ENCODE measurements at places on chromosomes 6 and 20. TPM values are rescaled to one million over a fixed set of nuclear protein-coding genes. Genes with fewer than 3 reads are reported as not detected.

DNA sequence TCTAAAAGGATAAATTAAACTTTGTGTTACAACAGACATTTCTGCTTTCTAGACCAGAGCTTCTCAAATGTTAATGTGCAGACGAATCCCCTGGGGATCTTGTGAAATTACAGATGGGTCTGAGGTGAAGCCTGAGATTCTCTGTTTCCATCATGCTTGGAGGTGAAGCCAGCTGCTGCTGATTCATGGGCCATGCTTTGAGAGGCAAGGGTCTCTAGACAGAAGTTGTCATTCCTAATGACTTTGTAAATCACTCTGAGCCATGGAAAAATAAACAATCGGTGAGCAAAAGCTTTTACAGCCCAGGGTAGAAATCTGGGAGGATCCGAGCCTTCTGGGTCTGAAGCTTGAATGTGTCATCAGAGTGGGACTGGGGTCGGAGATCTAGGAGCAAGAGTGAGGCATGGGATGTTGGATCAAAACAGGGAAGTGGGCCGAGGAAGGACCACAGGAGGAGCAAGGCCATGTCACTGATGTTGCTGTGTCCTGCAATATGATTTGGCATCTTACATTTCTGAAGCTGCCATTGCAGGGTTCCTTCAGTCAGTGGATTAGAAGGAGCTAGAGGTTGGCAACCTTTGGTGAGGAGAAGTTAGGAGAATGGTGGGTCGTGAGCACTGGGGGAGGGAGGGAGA, 77.3 kb downstream of the TRMT11 start:
- DNase-seq, result peak; percentile 18

DNA sequence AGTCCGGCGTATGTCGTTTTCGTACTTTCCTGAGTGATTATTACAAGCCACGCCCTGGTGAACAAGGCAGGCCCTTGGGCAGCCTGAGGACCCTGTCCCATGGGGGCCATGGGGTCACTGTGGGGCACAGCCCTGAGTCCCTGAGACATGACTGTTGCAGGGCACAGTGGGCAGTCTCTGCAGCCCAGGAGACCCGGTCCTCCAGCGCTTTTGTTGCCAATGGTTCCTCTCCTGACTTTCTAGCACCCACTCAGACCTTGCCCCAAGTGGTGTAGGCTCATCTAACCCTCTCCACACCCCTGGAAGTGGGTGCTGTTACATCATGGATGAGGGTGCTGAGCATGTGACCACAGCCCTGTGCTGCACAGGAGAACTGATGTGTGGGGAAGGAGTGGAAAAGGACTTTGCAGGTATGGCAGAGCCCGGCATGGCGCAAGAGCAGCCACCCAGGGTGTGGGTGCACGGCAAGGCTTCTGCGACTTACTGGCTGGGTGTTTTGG, 319.5 kb downstream of the TAF4 start:
- no peak for DNase-seq

DNA sequence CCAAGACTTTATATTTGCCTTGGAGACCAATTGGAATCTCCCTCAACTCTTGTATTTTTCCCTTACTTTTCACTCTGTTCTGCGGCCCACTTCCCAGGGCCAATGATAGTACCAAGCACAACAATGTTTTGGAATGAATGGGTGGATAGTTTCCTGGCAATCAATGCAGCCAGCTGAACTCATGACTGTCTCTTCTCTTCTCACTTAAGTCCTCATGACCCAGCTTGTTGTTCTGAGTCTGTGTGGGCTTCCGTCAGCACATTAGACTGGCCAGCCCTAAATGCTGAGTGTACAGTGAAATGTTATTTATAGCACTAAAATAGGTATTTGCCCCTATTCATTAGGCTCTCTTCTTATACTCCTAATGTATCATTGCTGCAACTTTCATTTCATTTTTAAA, 5.6 kb upstream of the MBOAT1 start:
- no peak for DNase-seq

CAGE1 gene
- not detected for total RNA-seq

HLA-DRA gene
- total RNA-seq, result not detected

DNA sequence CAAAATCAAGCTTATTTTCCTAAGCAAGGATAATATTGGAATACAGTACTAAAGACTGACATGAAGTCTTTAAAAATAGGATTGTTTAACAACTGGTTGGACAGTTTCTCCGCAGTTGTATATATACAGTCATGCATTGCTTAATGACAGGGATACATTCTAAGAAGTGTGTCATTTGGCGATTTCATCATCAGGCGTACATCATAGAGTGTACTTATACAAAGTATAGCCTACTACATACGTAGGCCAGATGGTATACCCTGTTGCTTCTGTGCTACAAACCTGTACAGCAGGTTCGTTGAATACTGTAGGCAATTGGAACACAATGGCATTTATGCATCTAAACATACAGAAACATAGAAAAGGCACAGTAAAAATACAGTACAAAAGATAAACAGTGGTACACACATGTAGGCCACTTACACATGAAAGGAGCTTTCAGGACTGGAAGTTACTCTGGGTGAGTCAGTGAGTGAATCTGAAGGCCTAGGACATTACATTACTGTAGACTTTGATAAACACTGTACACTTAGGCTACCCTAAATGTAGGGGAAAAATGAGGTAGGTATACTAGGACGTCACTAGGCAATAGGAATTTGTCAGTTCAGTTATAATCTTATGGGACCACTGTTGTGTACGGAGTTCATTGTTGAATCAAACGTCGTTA, 20.1 kb downstream of the HECA start:
- DNase-seq, result no peak

DNA sequence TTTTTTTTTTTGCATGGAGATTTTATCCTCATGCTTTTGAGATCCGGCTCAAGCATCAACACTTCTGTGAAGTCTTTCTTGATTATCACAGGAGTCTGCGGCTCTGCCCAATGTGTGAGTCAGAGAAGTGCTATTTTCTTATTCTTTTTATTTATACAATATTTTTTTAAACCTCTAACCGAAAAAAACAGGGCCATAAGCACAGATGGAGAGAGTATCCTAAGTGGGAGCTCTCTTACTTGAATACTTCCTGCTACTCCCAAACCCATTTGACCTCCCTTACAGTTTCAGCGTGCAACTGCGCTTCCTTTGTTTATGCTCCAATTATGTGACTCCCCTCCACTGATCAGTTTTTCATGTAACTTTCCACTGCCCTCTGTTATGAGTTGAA, 8.7 kb upstream of the ATXN1 start:
- peak; percentile 63 for DNase-seq

GRCh38 chr6:90703336-90703735, 116.5 kb upstream of the MAP3K7 start:
- DNase-seq, result no peak

DNA sequence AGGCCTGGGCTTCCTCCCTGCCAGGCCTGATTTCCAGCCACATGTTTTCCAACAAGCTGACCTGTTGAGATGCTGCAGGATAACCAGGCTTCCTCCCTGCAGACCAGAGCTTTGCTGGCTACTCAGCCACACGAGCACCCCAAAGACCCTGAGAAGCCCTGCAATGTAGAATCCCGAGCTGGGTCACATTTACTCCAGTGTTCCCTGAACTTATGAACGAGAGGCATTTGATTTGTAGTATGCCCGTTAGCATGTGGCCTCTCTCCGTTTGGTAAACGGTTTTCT, 4.0 kb downstream of the SIRPA start:
- DNase-seq, result no peak

PCK1 gene
- not detected for total RNA-seq

- DNase-seq, result peak; percentile 10
Measured at GRCh38 chr20:38498909-38499308, 26.3 kb downstream of the RALGAPB start.

CLPSL1 gene
- total RNA-seq, result not detected

DNA sequence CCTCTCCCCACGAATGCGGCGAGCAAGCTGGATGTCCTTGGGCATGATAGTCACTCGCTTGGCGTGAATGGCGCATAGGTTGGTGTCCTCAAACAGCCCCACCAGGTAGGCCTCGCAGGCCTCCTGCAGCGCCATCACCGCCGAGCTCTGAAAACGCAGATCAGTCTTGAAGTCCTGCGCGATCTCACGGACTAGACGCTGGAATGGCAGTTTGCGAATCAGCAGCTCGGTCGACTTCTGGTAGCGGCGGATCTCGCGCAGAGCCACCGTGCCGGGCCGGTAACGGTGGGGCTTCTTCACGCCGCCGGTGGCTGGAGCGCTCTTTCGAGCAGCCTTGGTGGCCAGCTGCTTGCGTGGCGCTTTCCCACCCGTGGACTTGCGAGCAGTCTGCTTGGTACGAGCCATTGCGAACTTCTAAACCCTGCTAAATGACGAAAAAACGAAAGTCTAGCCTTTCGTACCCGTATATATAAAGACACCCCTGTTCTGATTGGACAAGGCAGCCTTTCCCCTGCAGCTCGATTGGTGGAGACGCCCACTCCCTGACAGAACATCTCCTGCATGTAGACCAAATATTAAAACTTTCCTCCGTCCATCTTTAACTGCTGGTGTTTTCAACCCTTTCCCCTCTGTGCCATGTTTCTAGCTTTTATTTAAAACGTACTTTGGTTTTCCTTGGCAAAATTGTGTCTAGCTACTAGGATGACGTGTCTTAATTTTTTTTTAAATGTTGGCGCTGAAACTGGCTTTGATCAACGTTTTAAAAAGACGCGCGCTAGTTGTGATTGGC, 109.8 kb downstream of the HFE start:
- DNase-seq, result peak; percentile 93

- no peak for DNase-seq
Measured at GRCh38 chr20:20702330-20703245, 9.9 kb downstream of the RALGAPA2 start.

ELMO2 gene
- total RNA-seq, result 29.0 TPM

PSORS1C1 gene
- 2.0 TPM for total RNA-seq

FABP7 gene
- total RNA-seq, result not detected

CDH26 gene
- total RNA-seq, result 1.2 TPM

DNA sequence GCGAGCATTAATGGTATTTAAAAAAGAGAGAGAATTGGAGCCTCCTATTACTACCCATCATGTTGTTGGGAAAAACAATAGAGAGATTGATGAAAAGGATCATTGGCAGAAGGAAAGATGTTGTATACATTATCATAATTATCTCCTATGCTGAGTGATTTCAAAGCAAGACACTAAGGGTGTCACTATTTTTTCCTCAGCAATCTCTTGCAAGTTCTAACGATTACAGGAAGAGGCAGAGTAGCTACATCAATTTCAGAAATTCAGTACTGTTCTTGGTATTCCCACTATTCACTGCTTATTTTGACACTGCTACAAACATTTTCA, 891.2 kb downstream of the C6orf118 start:
- no peak for DNase-seq

ENPP3 gene
- total RNA-seq, result not detected

ARFGEF2 gene
- total RNA-seq, result 33.5 TPM

DNA sequence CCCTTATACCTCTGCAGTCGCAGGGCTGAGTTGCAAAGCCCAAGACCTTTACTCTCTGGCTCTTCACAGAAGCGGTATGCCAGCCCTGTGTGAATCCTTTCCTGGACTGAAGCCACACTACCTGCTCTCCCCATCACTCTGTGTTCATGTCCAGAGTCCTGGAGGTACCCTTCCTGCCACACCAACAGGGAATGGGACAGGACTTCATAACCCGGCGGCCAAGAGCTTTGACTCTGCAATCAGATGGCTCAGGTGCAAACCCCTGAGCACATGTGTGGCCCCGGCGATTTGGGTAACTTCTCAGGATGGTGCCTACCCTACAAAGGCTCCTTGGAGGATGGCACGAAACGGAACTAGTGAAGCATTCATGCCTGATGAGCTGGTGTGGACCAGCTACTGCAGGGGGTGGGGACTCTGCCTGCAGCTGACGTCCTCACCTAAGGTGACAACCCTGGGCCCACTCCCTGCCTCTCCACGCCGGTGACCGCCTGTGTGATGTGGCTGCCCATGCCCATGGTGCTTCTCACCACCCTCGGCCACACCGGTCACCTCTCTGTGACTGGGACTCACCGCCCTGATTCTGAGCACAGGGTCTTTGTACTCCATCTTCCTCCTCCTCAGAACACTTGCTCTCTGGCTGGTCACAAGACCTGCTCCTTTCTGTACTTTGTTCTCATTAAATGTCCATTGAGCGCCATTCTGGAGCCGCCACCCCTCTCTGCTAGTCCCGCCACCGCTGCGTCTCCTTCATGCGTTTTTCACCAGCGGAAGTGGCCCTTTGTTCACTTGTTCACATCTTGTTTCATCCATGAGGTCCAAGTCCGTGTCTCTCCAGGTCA, 116.7 kb downstream of the SULF2 start:
- DNase-seq, result no peak

- peak; percentile 57 for DNase-seq
Measured at GRCh38 chr6:12196326-12196936, 93.7 kb upstream of the EDN1 start.

DNA sequence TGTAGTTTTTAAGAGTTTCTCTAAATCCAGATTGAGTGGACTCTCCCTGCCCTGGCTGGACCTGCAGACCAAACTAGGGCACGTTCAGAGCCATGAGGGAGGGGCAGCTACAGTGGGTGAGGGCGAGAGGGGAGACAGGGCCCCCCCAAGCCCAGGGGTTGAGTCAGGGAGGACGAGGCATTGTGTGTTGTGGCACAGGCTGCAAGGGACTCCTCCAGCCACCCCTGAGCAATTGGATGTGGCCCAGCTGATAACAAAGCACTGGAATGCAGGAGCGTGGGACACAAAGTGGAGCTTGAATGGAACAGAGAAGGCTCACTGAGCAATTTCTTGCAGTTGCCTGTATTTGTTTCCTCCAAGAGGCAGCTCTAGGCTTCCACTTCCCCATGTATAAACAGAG, 43.5 kb upstream of the MYL9 start:
- DNase-seq, result no peak

CEP57L1 gene
- total RNA-seq, result 19.8 TPM

- DNase-seq, result no peak
Measured at GRCh38 chr20:58850693-58851174, at the start of gene GNAS-AS1. TSS of gene GNAS-AS1 (minus strand) at chr20:58850902.

KCNG1 gene
- 61.5 TPM for total RNA-seq

DNA sequence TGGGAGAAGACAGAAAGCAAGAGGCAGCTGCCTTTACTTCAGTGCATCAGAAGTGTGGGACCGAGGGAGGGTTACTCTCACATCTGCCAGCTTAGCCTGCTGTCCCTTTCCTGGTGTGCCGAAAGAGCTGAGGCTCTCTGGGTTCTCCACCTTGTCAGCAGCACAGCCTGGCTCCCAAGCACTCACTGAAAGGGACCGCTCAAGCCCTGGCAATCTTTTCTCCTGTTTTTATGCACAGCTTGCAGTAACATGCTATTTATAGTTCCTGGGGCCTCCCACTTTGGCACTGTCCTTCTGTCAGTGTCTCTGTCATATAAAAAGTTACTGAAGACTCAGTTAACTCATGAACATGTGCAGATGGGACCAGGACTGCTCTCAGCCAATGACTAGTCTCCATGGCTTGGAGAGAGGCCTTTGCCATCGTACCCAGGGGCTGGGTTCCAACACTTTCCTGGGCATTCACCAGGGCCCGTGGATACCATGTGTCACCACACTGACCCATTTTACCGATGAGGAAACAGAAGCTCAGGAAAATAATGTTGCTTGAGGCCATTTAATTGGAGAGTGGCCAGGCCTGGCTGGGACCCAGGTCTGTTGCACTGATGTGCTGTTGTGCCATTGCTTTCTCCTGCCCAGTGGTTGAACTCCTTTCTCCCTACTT, 46.2 kb downstream of the PANK2 start:
- DNase-seq, result no peak
